ENCODE measurements at places on chromosomes 1 and 21.

- DNase-seq: no peak
These were observed 10.4 kb downstream of the NR5A2 start for GRCh38 chr1:200037904-200038303.

DNA sequence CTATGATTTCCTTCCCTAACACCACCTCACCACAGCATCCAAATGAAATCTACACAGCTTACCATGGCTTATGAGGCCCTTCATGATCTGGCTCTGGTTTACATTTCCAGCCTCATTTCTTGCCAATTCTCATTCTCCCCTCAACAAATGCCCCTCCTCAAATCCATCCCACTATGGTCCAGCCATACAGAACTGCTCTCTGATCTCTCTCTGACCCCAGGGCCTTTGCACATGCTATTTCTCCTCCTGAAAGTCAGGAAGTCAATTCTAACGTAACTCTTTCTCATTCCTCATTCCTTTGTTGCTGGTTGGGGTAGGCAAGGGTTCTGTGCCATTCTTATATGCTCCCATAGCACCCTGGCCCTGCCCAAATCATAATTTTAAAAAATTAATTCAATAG lies 120.0 kb downstream of the LRIG2 start:
- DNase-seq: no peak

GRCh38 chr1:15958111-15958510 lies 17.8 kb downstream of the ZBTB17 start:
- no peak for DNase-seq

DNA sequence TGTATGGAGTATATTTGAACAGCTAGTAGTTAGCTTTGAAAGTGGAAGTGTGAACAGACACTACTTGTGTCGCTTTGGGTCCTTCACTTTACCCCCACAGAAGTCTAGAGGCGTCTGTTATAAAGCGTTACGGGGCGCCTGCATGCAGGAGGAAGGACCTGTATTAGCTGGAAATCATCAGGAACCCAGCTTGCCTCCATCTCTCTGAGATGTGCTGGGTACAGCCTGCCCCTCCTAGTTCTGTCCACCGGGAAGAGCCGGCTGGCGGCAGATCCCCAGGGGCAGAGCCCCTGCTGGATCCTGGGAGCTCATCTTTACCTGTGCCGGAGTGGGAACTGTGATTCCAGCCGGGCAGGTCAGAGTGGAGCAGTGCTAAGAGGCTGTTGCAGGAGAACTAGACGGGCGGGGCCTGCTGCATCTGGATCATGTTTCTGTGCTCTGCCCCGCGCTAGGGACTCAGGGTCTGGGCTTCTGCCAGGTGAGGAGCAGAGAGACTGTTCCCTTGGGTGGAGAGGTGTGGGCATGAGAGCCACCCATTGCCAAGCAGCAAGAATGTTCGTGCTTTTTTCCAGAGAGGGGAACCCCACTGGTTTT lies 22.3 kb upstream of the SPSB1 start:
- DNase-seq: peak; percentile 53

DNA sequence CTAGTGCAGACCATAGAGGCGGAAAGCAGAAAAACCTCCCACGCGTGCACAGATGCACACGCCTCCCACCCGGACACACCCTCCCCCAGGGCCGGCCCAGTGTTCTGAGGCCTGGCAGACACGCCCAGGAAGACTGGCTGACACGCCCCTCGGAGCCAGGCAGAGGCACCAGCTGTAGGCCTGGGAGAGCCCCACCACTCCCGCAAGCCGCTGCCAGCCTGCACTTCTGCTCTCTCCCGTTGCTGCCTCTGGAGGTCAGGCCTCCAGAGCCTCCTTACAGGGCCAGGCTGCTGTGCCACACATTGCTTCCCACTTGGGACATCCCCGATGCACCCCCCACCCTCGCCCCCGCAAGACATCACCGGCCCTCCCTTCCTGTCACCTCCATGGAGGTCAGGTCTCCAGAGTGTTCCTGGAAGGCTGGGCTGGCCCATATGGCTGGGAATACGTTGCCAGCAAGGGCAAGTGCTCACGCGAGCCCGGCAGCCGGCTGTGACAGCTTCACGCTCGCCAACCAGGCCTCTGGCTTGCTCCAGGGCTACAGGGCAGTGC lies 40.4 kb downstream of the CASZ1 start:
- DNase-seq: peak; percentile 55

DNA sequence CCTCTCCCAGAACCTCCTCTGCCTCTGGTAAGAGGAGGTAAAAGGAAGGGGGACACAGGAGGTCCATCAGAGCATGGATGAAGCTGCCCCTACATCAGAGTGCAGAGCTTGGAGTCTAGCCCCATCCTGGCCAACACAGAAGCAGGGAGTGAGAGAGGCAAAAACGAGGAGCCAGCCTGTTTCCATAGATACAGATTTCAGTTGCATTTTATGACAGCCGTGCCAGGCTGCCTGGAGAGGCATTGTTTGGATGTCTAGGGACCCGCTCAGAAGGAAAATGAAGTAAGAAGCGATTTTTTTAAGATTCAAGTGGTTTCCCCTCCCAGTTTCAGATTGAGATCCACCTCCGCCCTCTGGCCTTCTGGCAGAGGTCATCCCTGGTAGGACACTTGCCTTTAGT lies 11.5 kb upstream of the GJA8 start:
- DNase-seq: no peak

DNA sequence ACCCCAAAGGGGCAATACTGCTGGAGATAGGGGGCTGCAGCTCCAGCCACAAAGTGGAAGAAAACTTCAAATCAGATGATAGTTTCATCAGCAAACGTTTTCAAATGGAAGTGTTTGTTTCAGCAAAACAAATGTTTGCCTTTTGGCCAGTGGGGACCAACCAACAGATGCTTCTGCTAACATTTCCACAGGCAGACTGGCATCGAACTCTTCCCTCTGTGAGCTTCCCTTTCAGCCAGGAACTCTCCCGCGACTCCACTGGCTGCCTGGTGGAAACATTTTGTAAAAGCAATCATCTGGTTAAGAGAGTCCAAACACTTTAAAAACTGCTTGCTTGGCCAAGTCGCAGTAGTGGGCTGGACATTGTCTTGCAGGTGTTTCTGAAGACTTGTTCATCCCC lies 30.7 kb downstream of the CENPF start:
- DNase-seq: no peak

- DNase-seq: no peak
These were observed 49.7 kb downstream of the SIPA1L2 start for GRCh38 chr1:232579958-232580941.

DNA sequence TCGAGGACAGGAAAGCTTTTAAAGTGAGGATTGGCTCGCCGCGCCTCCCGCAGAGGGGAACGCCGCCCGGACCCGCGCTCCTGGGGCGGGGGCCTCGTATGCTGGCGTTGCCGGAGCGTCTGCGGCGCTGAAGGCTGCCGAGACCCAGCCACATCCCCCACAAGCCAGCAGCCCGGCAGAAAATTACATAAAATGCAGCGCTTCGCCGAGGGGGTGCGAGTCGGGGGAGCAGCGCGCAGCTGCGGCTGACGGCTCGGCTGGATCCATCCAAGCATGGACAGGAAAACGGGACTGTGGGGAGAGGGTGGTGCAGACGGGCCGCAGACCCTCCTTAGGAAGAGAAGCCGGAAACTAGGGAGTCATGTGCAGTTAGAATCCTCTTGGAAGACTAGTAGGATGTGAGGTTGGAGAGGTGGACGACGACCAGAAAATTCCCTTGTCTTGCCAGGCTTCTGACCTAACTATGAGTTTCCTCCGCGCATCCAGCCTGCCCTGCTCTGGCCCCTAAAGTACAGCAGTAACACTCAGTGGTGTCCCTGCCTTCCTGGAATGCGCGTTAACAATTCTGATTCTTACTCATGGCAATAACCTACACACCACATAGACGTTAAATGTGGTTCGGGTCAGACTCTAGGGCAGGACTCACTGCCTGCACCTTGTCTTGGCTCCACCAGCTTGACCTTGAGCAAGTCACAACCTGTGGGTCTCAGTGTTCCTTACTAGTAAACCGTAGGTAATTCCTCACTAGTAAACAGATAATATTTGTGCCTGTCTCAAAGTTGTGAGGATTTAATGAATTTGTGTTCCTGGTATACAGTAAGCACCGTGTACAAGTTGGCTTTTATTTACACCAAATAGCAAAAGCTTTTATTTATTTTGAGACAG lies 953 bp upstream of the BRWD1 start:
- no peak for DNase-seq

DNA sequence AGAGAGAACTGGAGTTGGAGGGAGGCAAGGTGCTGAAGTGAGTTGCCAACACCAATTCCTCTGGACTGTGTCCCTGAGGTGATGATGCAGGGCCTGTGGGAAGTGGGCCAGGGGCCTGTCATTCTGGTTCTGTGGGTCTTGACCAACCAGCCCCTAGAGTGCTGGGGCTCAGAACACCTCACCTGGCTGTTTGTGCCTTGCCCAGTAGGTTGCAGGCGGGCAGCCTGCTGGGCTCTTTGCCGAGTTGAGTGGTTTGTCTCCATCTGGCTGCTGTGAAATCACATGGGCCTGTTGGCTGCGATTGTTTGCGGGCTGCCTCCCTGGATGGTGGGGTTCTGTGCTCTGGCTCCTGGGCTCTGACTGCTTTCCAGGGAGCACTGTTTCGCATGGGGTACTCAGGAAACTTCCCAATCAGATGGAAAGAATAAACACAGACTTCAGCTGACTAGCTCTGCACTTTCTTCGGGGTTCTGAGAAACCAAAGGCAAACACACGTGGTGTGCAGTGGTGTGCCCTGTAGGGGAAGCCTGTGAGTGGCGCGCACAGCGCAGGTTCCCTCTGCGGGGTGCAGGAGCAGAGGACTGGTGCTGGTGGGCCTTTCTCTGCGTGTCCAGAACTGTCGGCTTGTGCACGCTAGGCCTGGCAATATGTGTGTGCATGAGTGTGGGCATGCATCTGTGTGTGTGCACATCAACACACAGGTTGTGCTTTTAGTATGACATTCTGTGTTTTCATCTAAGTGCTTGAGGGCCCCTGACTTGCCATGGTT lies 95.1 kb downstream of the RHOU start:
- no peak for DNase-seq

DNA sequence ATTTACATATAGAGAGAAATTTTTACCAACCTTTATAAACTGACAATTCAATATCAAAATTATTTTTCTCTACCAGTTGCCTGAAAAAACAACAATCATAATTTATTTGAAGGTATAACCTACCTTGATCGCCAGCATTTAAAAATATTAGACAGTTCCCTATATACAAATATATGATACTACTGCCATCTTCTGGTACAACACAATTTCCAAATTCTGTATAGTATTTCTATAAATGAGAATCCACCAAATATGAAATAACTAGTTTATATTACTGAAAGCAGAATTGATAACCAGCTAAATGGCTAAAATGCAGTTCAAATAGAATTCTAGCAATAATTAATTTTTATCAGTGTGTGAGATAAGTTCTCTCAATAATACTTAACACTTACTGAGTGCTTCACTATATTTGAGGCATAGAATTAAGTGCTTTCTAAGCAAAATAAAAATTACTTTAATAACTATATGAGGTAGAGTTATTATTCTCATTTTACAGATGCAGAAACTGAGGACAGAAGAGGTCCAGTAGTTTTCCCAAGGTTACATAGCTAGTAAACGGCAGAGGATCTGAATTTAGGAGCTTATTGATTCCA lies 75.6 kb downstream of the PIGK start:
- DNase-seq: no peak

DNA sequence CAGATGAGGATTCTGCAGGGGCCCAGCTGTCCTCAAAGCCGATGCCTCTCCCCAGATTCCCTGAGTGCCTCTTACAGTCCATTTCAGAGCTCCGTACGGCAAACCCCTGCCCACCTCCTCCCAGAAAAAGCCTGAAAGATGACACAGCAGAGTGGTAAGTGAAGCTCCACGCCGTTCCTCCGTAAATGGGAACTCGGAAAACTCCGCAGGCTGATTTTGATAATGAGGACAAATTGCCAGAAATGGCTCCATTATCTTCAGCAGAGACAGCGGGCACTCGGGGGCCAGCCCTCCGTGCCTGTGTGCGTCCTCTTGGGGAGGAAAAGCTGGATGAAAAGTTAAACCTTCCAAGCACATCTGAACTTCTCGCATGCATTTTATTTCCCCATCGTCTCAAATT lies 81.1 kb downstream of the NPHP4 start:
- no peak for DNase-seq

- peak; percentile 43 for DNase-seq
These were observed 45.7 kb downstream of the RAP1GAP start for GRCh38 chr1:21623410-21623961.

- peak; percentile 72 for DNase-seq
These were observed 82.5 kb upstream of the ZNF648 start for GRCh38 chr1:182143825-182144645.

DNA sequence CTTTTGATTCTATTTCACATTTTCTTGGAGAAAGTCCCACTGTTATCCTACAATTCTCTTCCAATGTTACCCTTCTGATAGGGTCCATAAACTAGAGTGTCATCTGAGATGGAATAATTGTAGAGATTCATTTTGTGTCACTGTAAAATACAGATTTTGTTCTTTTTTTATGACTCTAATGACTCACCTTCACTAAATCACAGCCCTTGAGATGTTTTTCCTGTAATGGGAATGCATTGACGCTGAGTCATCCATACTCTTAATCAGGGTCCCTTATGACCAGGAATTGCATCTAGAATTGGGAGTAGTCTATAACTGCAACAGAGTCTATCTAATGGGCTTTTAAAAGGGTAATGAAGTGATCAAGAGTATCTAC lies 315.5 kb downstream of the TGFB2 start:
- no peak for DNase-seq

DNA sequence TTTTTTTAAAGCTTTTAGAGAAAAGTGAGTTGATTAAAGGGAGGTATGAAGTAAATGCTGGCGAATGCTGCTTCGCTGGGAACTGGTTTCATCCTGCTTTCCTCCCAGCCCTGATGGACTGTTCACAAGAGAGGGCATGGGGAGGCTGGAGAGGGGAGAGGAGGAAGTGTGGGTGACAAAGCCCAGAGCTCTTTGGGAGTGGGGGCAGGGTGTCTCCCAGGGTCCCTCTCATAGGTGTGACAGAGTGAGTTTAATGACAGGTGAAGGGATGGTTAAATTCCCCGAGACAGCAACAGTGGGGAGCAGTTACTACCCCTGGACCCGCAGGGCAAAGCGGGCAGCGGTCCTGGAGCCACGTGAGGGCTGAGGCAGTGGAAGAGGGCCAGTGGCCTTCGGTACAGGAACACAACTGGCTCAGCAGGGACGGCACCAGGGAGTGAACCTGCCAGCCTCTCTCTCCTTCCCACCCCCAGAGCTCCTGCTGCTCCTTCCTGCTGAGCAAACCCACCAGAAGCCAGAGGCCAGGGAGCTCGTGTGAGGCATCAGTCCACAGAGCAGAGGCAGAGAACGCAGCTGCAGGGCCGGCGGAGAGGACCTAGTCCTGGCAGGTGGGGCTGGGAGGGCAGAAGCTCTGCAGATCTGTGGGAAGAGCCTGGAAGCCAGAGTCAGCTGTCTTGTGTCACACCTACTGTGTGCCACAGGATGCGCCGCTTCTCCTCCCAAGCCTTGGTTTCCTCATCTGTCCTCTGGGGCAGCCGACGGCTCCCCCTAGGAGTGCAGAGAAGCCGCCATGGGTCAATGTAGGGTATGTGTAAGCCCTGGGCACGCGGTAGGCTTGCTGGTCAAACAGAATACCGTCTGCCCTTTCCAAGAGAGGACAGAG lies 20.9 kb upstream of the LRP8 start:
- no peak for DNase-seq

All from right kidney (tissue), 9 donors.